ENCODE measurements at places on chromosomes 13 and 19.

DNA sequence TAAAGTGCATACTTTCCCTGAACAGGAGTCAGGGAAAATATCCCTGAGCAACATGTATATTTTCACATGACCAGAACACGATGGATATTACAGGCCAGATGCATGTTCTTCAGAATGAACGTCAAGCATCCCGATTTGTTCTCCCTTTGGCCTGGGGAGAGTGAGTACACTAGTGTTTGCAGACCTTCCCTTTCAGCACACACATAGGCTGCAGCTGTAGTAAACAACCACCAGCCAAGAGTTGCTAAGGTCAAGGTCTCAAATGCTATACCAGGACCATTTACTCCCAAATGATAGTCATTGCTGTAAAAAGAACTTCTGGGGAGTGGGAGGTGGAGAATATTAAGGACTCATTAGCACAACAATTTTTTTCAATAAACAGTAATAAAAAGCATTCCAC is 3.0 kb downstream of the KLF12 start:
- no peak for DNase-seq

DNA sequence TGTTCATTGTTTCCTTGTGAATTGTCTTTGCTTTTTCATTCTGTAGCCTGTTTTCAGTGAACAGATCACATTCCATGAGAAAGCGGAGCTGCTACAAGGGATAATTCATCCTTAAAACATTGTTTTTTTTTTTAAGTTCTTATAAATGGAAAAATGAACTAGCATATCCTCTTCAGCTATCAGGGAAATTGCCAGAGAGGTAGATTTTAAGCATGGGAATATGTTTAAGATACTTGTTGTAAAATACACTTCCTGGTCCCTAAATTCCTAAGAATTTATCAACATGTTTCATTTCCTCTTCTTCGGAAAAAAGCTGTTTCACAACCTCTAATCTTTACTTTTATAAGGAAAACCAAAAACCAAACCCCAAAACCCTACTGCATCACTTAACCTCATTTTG is 238.0 kb downstream of the POSTN start:
- DNase-seq = no peak

GRCh38 chr19:48676887-48677286 is 4.1 kb upstream of the NTN5 start:
- DNase-seq = no peak

DNA sequence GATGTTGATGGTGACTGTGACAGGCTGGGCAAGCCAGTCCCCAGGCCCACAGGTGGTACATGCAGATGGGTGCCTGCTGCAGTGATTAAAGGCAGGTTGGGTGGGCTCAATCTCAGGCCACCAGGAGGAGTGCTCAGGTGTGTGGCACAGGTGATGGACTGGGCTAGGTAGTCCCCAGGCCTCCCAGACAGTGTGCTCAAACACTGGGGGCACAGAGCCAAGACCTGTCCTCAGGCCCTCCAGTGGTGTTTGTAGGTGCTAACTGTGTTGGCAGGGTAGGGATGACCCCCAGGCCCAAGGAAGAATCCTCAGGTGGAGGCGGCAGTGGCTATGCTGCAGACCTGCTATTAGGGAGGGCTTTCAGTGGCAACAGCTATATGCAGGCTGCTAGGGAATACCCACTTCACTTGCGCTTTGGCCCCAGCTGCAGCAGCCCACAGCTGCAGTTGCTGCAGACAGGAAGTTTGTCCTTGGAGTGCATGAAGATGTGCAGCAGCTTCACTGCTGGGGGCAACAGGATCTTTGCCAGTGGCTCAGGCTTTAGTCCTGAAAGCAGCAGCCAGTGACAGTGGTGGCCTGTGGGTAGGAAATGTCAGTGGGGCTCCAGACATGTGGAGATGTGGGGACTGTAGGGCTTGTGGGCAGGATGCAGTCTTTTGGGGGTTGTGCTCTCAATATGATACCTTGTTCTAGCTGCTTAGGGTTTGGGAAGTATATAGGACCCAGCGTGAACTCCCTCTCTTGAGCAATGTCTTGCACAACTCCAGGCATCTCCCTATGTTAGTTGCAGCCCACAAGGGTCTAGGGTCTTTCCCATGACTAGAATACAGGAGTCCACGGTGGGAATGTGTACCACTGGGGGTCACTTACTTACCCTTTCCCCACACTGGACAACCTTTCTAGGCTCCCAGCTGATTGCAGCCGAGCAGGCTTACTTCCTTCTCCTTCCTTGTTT is 54.1 kb upstream of the MLNR start:
- DNase-seq = no peak

DNA sequence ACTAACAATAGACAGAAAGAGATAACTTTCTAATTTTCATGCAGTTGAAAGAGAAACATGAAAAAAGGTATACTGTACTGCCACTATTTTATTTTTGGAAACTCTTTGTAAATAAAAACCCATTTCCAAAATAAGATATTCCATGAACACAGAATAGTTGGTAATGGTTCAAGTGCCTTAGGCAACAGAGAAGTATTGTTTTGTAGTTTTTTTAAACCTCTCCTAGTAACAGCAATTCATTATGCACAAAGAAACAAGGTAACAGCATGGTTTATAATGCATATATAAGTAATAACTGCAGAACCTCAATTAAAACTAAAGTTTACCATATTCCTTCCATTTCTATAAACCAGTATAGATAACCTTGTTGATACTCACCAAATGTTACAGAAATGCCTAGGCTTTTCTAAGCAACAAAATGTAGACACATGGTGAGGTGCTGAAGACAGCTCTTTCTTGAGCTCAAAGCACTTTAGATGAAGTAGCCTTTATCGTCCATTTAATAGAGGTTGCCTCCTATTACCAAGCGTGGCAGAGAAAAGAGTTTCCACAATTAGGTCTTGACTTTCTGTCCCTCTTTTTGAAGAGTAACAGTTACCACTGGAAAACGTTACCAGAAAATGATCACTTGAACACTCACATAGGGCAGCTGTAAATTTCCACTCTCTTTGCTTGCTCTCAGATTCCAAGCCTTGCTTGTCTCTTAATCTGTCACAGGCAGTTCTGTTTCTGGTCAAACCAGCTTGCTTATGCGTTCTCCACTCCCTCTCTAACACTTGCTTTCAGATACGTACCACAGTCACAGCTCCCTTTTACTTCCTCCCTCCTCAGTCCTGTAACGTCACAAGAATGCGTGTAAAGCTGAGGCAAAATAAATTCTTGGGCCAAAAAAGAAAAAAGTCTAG is 42.9 kb downstream of the CAB39L start:
- no peak for DNase-seq

DNA sequence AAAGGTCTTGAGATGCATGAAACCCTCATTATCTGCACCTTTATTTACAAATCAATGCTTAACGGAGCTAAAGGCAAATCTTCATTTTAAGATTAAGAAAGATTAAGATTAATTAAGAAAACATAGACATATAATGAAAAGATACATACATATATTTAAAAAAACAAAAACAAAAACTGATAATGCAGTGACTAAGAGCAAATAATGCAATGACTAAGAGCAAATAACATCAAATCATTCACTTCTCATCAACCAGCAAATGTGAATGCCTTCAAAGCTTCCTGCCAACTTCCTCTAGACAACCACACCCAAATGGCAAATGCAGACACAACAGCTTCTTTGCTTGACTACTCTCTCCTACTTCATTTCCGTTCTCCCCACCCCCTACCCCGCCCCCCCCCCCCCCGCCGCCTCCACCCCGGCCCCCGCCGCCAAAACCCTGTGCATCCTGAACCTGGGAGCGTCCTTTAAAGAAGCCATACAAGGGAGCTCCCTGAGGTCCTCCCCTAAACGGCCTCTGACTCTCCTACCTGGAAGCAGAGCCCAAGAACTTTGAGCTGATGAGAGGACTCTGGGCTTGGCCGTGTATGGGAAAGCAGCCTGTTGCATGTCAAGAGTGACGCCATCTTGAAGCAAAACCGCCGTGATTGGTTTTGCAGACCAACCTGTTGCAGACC is 24.5 kb downstream of the TEX101 start:
- no peak for DNase-seq

DNA sequence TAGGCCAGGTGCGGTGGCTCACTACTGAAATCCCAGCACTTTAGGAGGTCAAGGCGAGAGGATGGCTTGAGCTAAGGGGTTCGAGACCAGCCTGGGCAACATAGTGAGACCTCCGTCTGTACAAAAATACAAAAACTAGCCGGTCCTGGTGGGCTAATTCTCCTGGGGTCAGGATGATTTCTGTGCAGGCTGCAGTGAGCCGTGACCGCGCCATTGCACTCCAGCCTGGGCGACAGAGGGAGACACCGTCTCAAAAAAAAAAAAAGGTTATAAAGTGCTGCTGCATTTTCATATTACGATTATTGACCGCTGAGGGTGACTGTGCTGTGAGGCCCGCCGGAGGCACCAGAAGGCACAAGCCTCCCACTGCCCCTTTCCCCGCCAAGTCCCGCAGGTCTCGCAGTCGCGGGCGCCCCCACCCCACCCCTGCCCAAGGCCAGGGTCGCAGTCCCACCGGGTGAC is 477 bp upstream of the PLEKHF1 start:
- DNase-seq = no peak

GRCh38 chr19:3459089-3459881 is 21.0 kb downstream of the SMIM24 start:
- peak; percentile 36 for DNase-seq

GRCh38 chr19:36418287-36419001 is at the start of gene ZFP82:
Gene ZFP82, minus strand, starts transcription at chr19:36418644. Its CDS starts 8,855 bp downstream, at chr19:36409789.
- DNase-seq = peak; percentile 77

- DNase-seq = no peak
These were observed 22.8 kb downstream of the TSHZ3 start for GRCh38 chr19:31326329-31327028.

- peak; percentile 52 for DNase-seq
These were observed 99.2 kb downstream of the SLC7A1 start for GRCh38 chr13:29496241-29496712.

GRCh38 chr13:44133626-44134025 is 240.0 kb upstream of the SERP2 start:
- DNase-seq = no peak

- DNase-seq = no peak
These were observed 3.1 kb upstream of the UQCRFS1 start for GRCh38 chr19:29216021-29216420.

DNA sequence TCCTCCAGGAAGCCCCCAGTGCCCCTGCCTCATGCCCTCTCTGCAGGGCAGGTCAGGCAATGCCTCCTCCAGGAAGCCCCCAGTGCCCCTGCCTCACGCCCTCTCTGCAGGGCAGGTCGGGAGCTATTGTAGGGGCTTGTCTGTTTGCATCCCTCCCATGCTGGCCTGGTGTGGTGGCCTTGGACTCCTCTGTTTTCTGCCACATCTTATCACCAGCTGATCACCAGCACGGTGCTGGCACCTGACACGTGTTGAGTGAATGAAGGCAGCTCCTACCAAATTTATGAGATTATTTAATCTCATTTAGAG is 51.5 kb upstream of the C13orf46 start:
- DNase-seq = no peak

- no peak for DNase-seq
These were observed 32.4 kb downstream of the ZSWIM4 start for GRCh38 chr19:13827656-13828055.

GRCh38 chr13:22041741-22042140 is 370.9 kb downstream of the FGF9 start:
- no peak for DNase-seq

DNA sequence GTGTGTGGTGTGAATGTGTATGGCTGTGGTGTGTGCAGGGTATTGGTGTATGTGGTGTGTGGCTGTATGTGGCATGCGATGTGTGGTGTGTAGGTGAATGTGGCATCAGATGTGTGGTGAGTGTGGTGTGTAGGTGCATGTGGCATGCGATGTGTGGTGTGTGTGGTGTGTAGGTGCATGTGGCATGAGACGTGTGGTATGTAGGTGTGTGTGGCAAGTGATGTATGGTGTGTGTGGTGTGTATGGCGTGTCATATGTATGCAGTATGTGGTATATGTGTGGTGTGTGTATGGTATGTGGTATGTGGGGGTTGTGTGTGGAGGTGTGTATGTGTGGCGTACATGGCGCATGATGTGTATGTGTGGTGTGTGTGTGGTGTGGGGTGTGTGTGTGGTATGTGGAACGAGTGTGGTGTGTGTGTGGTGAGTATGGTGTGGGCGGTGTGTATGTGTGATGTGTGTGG is 63.4 kb downstream of the PEPD start:
- no peak for DNase-seq

DNA sequence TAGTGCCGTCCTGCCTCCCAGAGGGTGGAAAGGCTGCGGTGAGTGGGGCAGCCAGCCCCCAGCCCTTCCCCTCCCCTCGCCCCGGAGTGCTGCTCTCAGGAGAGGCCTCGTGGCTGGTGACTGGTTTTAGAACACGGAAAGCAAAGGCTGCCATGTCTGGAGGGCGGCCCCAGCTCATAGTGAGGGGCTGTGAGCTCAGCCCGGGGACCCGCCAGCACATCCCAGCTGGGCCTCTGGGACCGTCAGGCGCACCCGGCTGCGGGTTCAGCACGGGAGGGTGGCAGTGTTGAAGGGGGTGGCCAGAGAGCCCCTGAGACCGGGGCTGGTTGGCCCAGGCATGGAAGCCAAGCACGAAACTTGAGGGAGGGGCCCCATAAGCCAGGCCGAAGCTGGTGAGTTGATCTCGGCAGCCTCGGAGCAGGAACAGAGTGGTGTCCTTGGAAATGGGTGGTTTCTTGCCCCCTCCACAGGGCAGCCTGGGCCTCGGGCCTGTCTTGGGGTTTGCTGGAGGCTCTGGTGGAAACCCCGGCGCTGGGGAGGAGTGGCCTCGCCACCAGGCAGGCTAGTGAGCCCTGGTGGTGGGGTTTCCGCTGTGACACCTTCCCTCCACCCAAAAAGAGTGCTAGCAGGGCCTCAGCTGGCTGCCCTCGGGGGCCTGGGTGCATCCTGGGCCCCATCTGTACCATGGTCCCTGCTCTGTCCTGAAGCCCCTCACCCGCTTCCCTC is 157.7 kb downstream of the KDM4B start:
- DNase-seq = no peak

DNA sequence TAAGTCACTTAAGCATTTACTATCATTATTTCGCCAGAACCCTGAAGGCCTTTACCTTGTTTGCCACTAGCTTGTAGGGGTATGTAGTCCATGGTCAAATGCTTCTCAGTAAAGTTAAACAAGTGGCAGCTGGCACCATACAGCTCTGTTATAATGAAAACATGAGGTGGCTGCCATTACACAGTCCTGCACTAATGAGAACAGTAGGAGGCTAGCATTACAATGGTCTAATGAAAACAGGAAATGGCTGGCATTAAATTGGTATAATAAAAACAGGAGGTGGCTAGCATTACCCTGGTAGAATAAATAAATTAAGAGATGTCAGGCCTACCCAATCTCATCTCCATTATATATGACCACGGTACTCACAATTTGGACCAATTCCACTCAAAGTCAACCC is 107.5 kb downstream of the PCDH17 start:
- no peak for DNase-seq
